ENCODE measurements at places on chromosomes 1 and 21. TPM values are rescaled to one million over a fixed set of nuclear protein-coding genes. Genes with fewer than 3 reads are reported as not detected.
A peak's percentile ranks its signal among the peaks of the same experiment; 100 is the strongest.

Gene GABRD
- polyA plus RNA-seq = not detected

Gene ABL2
- 1.1 TPM for polyA plus RNA-seq

Gene PTPRU
- 0.48 TPM for polyA plus RNA-seq

Gene LCE3D
- polyA plus RNA-seq = not detected

Gene TRIM67
- not detected for polyA plus RNA-seq

Gene C8B
- not detected for polyA plus RNA-seq

Gene RUNX3
- polyA plus RNA-seq = 30.9 TPM

GRCh38 chr1:245493029-245493428, 338.2 kb downstream of the KIF26B start:
- DNase-seq = no peak

DNA sequence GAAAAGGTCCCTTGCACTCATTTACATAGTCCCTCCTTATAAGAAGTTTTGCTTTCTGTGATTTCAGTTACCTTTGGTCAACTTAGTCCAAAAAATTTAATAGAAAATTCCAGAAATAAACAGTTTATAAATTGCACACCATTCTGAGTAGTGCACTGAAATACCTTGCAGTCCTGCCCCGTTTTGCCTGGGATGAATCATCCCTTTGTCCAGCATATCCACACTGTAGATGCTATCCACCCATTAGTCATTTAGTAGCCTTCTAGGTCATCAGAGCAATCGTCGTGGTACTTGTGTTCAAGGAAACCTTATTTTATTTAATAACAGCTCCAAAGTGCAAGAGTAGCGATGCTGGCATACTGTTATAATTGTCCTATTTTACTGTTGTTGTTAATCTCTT, 38.0 kb downstream of the SPRTN start:
- no peak for DNase-seq

- DNase-seq = no peak
These were observed 111.2 kb downstream of the SPAG17 start for GRCh38 chr1:118073648-118074435.

DNA sequence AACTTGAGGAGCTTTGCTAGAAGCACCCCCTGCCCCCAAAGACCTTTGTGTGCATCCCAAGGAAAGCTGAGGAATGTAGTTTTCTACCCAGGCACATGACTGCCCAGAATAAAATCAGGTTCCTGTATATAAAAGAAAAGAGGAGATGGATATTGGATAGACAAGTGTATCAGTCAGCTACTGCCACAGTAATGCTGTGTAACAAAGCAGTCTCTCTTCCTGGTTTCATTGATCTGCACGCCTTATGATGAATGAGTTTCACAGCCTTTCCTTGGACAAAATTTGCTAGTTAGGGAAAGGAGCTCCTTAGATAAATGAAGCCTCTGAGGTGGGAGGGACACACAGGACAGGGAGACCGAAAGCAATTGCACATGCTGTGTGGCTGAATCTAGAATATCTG, 108.9 kb downstream of the TAS1R2 start:
- no peak for DNase-seq

- no peak for DNase-seq
These were observed 84.6 kb downstream of the SYT2 start for GRCh38 chr1:202625416-202626360.

DNA sequence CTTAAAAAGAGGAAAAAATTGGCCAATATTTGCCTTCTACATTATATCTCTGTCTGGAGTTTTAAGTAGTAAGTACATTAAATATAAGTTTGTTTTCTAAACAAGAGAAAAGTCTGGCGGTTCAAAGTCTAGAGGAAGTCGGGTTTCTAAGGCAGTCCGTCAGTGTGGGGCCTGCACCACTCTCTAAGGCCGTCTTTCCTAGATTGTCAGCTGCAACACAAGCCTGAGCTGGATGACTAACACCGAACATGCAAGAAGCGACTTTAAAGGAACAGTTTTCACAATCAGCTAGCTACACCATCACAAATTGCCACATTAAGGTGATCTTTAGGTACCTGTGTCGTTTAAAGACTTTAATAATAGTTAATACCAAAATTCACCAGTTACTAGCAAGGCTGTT, 19.6 kb downstream of the CCSAP start:
- no peak for DNase-seq

- DNase-seq = no peak
These were observed 216.8 kb downstream of the KAZN start for GRCh38 chr1:14815175-14815877.

- DNase-seq = peak; percentile 71
These were observed 55.7 kb upstream of the NADK start for GRCh38 chr1:1833916-1834325.

DNA sequence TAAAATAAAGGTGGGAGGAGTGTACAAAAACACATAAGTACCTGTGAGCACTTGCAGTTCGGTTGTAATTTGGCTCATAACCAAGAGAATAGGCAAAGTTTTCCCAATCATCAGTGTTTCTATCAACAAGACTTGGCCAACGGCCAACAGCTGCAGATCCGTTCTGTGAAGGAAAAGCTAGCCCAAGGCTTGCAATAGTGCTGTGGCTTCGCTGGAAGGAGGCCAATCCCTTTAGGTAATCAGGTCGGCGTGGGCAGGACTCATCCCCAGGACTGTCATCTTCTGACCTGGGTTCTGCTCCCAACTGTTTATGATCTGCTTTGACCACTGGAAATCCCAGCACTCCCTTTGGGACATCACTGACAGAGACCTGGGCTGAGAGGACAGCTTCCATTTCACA, 107.8 kb downstream of the LYST start:
- DNase-seq = no peak

DNA sequence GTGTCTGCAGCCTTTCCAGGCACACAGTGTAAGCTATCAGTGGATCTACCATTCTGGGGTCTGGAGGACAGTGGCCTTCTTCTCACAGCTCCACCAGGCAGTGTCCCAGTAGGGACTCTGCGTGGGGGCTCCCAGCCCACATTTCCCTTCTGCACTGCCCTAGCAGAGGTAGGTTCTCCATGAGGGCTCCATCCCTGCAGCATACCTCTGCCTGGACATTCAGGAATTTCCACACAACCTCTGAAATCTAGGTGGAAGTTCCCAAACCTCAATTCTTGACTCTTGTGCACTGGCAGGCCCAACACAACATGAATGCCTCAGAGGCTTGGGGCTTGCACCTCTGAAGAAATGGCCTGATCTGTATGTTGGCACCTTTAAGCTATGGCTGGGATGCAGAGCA, 6.8 kb downstream of the CRYZ start:
- DNase-seq = no peak

- no peak for DNase-seq
These were observed 379.8 kb upstream of the RUNX1 start for GRCh38 chr21:35428937-35429336.

GRCh38 chr1:223802602-223803001, 43.1 kb downstream of the TP53BP2 start:
- DNase-seq = no peak

GRCh38 chr1:12407962-12408454, 178.2 kb downstream of the VPS13D start:
- no peak for DNase-seq

Measured in GM12878 (cell line).